ENCODE measurements at places on chromosomes 7 and 10.

DNA sequence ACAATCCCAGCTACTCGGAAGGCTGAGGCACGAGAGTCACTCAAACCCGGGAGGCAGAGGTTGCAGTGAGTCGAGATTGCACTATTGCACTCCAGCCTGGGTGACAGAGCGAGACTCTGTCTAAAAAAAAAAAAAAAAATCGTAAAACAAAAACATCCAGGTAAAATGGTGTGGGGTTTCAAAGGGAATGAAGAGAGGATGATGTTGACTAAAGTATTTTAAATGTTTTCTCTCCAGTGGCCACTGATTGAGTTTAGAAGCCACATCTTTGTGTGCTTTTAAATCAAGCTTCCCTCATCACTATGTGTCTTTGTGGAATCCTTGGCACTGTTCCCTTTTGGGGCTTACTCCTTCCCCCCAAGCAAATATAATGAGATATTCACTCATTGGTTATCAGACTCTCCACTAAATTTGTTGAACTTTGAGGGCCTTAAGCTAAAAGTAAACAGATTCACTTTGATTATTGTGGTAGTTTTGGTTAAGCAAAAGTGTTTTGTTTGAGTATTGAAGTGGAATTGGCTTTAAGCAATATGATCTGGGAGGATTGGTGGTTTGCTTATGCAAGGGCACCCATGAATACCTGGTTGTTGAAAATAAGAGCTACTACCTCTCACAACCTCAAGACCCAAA lies 162.9 kb downstream of the CDK14 start:
- no peak for DNase-seq

DNA sequence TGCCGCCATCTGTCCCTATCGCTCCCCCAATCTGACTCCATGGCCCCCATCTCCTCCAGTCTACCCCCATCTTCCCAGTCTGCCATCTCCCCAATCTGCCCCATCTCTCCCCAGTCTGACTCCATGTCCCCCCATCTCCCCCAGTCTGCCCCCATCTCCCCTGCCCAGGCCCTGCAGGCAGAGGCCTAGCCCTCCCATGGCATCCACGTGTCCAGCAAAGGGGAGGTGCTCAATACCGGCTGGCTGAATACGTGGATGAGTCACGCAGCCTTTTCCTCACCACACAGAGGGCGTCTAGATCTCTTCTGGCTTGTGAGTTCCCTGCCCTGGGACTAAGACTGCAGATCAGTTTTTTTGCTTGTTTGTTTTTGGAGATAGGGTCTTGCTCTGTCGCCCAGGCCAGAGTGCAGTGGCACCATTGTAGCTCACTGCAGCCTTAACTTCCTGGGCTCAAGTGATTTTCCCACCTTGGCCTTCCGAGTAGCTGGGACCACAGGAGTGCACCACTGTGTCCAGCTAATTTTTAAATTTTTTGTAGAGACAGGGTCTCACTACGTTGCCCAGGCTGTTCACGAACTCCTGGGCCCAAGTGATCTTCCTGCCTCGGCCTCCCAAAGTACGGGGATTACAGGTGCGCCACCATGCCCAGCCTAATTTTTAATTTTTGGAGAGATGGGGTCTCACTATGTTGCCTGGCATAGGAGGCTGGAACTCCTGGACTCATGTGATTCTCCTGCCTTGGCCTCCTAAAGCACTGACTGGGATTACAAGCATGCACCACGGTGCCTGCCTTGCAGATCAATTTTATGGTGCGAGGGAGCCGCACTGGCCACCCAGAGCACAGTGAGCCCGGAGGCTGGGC lies 15.3 kb upstream of the GPR146 start:
- DNase-seq: peak; percentile 18

- DNase-seq: no peak
These were observed 150.9 kb upstream of the KAT6B start for GRCh38 chr10:74675484-74675883.

GRCh38 chr10:18665815-18666558 lies 6.8 kb downstream of the ARL5B start:
- DNase-seq: no peak

DNA sequence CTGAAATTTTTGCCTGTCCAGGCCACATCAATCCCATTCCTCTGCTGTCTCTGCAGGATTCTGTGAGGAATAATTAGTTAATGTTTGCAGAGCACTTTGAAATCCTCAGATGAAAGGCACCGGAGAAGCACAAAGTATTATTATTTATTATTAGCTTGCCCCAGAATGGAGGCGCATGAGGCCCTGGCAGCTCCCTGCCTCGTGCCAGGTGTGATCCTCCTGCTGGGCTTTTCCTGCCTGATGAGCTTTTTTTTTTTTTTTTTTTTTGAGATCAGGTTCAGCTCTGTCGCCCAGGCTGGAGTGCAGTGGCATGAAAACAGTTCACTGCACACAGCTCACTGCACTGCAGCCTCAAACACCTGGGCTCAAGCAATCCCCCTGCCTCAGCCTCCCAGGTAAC lies 65.2 kb downstream of the TCF7L2 start:
- no peak for DNase-seq

DNA sequence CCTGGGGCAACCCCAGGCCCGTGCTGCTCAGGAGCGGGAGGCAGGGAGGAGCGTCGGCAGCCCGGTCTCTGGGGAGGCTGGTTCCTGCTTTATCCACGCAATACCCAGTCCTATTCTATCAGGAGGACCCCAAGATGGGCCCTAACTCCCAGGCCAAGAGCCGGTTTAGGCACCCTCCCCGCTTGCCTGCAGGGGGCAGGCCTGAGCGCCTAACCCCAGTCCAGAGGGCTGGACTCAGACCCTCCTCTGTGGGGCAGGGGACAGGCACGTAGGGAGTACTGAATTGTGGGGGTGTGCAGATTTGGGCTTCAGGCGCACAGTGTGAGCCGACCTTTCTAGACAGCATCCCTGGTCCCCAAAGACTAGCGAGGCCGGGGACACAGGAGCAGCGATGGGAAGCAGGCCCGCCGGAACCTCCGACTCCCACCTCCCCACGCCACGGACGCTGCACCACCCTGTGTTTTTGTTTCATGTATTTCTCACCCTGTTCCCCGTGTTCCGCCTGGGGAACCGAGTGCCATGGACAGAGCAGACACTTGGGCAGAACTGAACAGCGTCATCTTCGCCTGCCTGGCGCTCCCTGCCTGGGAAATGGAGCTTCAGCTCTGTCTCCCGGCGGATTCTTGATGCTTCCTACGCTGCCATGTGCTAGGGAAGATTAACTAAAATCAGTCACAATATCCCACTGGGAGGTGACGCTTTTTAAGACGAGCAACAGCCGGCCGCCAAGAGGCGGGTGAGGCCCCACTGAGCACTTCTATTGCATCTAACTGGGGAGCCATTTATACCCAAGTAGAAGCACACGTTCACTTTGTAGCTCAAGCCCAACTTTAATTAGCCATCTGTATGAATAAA lies 5.3 kb downstream of the NUDT1 start:
- no peak for DNase-seq

- no peak for DNase-seq
These were observed 43.5 kb downstream of the TLL2 start for GRCh38 chr10:96470116-96470743.

- no peak for DNase-seq
These were observed 34.2 kb downstream of the C10orf71 start for GRCh38 chr10:49333192-49333591.

DNA sequence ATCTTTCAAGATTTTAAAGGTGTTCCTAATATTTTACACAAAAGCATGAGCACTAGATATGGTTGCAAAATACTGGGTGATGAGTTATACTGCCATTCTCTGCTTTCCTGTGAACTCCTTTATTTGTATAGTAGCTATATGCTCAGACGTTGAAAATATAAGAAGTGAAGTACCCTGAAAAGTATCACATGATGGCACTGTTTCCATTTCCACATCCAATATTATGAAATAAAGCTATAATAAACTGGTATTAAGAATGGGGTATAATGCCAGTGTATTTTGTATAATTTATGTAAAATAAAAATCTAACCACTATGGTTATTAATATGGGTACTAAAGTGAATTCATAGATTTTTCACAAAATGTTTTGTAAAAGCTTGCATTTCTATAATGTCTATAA lies 79.6 kb upstream of the FOXP2 start:
- DNase-seq: no peak

GRCh38 chr10:52318136-52318701 lies 4.1 kb downstream of the DKK1 start:
- no peak for DNase-seq

GRCh38 chr10:29865700-29866355 lies 193.6 kb downstream of the JCAD start:
- no peak for DNase-seq

GRCh38 chr10:84341538-84341856 lies 13.1 kb downstream of the CCSER2 start:
- DNase-seq: no peak

DNA sequence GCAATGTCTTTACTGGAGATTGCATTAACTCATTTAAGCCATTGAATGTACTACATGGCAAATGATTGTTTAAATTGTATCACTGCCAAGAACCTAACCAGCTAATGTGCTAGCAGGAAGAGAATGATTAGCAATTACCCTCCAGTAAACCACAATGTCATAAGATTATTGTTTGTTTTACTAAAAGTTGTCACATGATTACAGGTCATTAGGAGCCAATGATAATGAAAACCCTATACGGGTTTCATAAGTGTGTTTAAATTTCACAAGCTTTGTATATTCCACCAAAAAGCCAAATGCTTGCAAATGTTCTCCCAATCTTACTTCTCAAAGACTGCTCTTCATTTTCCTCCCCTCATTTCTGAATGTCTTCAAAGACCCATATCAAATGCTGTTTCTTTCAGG lies 76.5 kb upstream of the PPP1R3C start:
- DNase-seq: no peak

DNA sequence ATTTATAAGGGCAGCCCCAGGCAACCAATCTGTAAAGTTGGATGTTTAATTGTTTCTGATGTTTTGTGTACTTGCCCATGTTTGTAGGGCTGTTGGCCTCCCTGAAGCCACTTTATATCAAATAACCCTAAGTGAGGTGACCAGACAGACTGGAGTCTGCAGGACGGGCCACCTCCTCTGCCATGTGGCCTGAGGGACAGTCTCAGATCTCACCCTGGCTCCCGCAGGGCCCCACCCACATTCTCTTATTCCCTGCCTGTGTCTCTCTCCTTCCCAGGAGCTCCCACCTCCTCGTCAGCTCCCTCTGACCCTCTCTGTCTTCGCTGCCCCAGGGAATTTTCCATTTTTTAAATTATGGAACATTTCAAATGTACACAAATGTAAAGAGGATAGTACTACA lies 9.5 kb upstream of the C10orf71 start:
- DNase-seq: no peak

Data from stimulated activated CD4-positive, alpha-beta T cell treated with anti-CD3 and anti-CD28 coated beads, Interleukin-15, amount 100 ng/mL, for 1 hour (primary cell).